ENCODE measurements at places on chromosomes 5 and 9.

DNA sequence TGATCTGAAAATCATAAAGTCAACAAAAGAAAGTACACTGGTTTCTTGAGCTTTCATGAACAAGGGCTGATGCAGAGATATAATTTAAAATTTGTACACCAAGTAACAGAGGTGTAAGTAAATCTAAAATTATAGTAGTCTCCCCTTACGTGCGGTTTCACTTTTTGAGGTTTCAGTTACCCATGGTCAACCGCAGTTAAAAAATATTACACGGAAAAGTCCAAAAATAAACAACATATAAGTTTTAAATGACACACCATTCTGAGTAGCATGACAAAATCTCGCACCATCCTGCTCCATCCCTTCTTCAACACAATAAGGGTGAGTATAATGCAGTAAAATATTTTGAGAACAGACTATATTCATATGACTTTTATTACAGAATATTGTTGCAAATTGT, 54.4 kb downstream of the AUH start:
- H3K4me3 ChIP-seq: no peak overlapping the region
- H3K27me3 ChIP-seq: no peaks in the 10 kb centered on the region
- H3K36me3 ChIP-seq: no peaks in the 10 kb centered on the region
- DNase-seq: no peak
- no peak overlapping the region for H3K27ac ChIP-seq
- no peaks in the 10 kb centered on the region for H3K4me1 ChIP-seq

DNA sequence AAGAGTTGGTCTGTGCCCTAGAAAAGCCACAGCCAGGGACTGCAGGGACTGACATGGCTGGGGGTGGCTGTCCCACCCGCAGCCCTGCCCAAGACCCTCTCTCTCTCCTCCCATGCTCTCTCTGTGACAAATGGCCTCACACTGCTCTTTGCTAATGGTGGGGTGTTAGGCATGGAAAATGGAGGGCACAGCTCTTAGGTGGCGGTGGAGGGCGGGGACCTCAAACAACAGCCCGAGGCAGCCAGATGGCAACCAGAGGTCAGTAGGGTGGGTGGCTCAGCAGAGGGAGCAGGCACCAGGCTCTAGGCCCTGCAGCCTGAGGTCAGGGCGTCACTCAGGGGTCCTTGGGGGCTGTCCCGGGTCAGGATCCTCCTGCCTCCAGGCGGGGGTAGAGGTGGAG, 73.9 kb upstream of the DAB2IP start:
- no peak for DNase-seq
- H3K36me3 ChIP-seq: no peaks in the 10 kb centered on the region
- no peaks in the 10 kb centered on the region for H3K4me1 ChIP-seq
- H3K27ac ChIP-seq: no peak overlapping the region

- H3K4me1 ChIP-seq: peaks cover 19% of the 10 kb centered on the region
- H3K27me3 ChIP-seq: no peaks in the 10 kb centered on the region
- peaks cover 17% of the 10 kb centered on the region for H3K36me3 ChIP-seq
- no peak overlapping the region for H3K4me3 ChIP-seq
- no peak overlapping the region for H3K27ac ChIP-seq
- no peak for DNase-seq
These were observed 16.8 kb upstream of the CTSL start for GRCh38 chr9:87708986-87709728.

GRCh38 chr5:96340357-96340756, 92.7 kb downstream of the PCSK1 start:
- peaks cover 4% of the 10 kb centered on the region for H3K4me1 ChIP-seq
- H3K27ac ChIP-seq: no peak overlapping the region
- no peaks in the 10 kb centered on the region for H3K27me3 ChIP-seq
- no peak overlapping the region for H3K4me3 ChIP-seq
- no peak for DNase-seq

- H3K4me1 ChIP-seq: peaks cover 36% of the 10 kb centered on the region
- no peak overlapping the region for H3K27ac ChIP-seq
- peaks cover 13% of the 10 kb centered on the region for H3K36me3 ChIP-seq
- no peak overlapping the region for H3K4me3 ChIP-seq
- no peak for DNase-seq
These were observed 55.4 kb upstream of the RPL26L1 start for GRCh38 chr5:172903790-172904189.

DNA sequence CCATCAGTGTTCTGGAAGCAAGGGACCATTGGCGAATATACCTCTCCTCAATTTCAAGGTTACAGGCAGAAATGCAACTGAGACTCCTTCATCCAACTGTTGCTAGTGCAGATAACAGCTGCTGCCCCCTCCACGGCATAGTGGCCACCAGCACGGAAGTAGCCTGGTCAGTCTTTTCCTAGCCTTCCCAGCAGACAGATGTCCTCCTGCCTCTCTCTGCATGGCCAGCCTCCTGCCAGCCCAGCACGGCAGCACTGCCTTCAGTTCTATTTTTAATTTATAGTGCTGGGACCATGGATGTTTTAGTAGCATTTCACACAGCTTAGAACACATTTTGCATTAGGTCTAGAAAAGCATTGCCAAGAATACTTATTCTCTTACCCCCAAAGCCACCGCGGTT, 188.6 kb downstream of the CFAP90 start:
- 0 out of 3 replicates have a peak, but pooled peaks cover 4% of the 10 kb centered on the region for H3K27me3 ChIP-seq
- DNase-seq: no peak
- no peak overlapping the region for H3K27ac ChIP-seq
- H3K36me3 ChIP-seq: no peaks in the 10 kb centered on the region
- no peak overlapping the region for H3K4me3 ChIP-seq

DNA sequence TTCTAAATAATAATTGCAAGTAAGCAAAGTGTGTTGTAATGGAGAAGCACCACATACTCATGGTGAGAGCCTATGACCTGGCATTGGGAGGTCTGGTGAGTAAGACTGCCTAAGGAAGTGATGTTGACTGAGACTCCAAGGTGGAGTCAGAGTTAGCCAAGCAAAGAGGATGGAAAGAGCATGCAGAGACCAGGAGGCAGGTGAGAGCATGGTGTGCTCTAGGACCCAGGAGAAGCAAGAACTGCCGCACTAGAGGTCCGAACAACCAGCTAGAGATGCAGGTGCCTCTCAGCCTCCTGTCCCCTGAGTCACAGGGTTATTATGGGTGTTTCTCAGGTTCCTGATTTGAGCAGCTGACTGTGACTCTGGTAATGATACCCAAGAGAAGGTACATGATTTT, 27.3 kb downstream of the ANP32B start:
- peak; percentile 26 for DNase-seq
- H3K36me3 ChIP-seq: peaks cover 100% of the 10 kb centered on the region
- H3K27me3 ChIP-seq: no peaks in the 10 kb centered on the region
- no peak overlapping the region for H3K4me3 ChIP-seq
- no peaks in the 10 kb centered on the region for H3K4me1 ChIP-seq

DNA sequence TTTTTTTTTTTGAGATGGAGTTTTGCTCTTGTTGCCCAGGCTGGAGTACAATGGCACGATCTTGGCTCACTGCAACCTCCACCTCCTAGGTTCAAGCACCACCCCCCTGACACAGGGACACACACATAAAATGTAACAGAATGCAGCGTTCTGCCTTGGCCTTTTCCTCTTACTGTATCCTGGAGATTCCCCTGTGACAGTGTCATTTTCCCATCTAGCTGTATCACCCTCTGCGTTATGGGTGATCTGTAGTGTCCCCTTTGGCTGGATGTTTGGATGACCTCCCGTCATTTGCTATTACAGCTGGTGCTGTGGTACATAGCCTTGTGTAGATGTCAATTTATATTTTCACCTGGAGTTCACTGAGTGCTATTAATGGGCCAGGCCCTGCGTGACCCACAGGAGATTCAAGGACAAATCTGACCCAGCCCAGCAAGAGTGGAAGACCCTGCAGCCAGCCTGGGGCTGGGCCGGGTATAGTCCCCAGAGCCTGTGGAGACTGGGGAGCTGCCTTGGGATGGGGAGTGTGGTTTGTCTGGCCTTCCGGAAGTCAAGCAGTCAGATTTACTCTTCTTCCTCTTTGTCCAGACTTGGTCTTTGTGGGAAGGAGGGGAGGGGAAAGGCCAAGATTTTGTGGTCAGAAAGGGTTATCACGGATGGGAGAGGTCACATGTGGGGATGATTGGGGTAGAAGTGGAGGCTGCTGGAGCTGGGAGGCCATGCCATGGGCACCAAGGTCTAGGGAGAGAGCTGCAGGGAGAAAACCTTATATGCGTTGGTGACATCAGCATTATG, 43.6 kb downstream of the ERGIC1 start:
- DNase-seq: no peak
- H3K4me3 ChIP-seq: no peak overlapping the region

GRCh38 chr9:98903961-98904411, 39.7 kb upstream of the COL15A1 start:
- no peak overlapping the region for H3K4me3 ChIP-seq
- peaks cover 7% of the 10 kb centered on the region for H3K4me1 ChIP-seq
- H3K27me3 ChIP-seq: no peaks in the 10 kb centered on the region
- no peak for DNase-seq
- no peak overlapping the region for H3K27ac ChIP-seq

GRCh38 chr5:90446961-90447360, 27.6 kb downstream of the MBLAC2 start:
- no peaks in the 10 kb centered on the region for H3K27me3 ChIP-seq
- DNase-seq: no peak
- no peaks in the 10 kb centered on the region for H3K36me3 ChIP-seq
- H3K27ac ChIP-seq: no peak overlapping the region
- no peak overlapping the region for H3K4me3 ChIP-seq

GRCh38 chr9:101999441-101999840, 261.0 kb upstream of the GRIN3A start:
- H3K27ac ChIP-seq: no peak overlapping the region
- no peaks in the 10 kb centered on the region for H3K27me3 ChIP-seq
- no peak overlapping the region for H3K4me3 ChIP-seq
- no peak for DNase-seq

GRCh38 chr9:127122176-127123063, at the start of gene ANGPTL2:
ANGPTL2 (minus strand) TSS chr9:127122635; CDS start chr9:127108731, 13,904 bp downstream.
- DNase-seq: peak; percentile 25
- peaks cover 41% of the 10 kb centered on the region for H3K27me3 ChIP-seq
- H3K36me3 ChIP-seq: no peaks in the 10 kb centered on the region
- H3K27ac ChIP-seq: no peak within 1 kb of the TSS
- no peak within 1 kb of the TSS for H3K4me3 ChIP-seq
- H3K4me1 ChIP-seq: peaks cover 14% of the 10 kb centered on the region

DNA sequence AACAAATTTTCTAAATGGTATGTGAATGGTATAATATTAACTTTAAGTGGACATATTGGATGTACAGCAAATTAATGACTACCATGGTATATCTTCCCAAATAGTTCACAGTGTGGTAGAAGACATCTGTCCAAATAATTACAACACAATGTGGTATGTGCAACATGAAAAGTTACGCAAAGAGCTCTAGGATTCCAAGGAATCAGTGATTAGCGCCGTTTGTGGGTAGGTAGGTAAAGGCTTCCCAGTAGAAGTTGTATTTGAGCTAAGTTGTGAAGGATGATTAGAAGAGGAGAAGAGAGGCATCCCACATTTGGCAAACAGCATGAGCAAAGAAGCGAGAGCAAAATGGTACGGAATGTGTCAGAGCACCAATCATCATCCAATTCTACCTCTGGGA, 14.3 kb upstream of the KLF9 start:
- no peak overlapping the region for H3K4me3 ChIP-seq
- H3K36me3 ChIP-seq: no peaks in the 10 kb centered on the region
- H3K4me1 ChIP-seq: no peaks in the 10 kb centered on the region
- no peak overlapping the region for H3K27ac ChIP-seq
- H3K27me3 ChIP-seq: no peaks in the 10 kb centered on the region

- H3K4me1 ChIP-seq: no peaks in the 10 kb centered on the region
- H3K36me3 ChIP-seq: no peaks in the 10 kb centered on the region
- H3K27ac ChIP-seq: no peak overlapping the region
These were observed 302.0 kb upstream of the PDE4D start for GRCh38 chr5:60195551-60195950.

- no peak for DNase-seq
- no peaks in the 10 kb centered on the region for H3K27me3 ChIP-seq
- peak overlapping the region; percentile 13 for H3K4me3 ChIP-seq
- H3K36me3 ChIP-seq: no peaks in the 10 kb centered on the region
- H3K4me1 ChIP-seq: no peaks in the 10 kb centered on the region
These were observed 13.5 kb downstream of the NR6A1 start for GRCh38 chr9:124757616-124758015.

DNA sequence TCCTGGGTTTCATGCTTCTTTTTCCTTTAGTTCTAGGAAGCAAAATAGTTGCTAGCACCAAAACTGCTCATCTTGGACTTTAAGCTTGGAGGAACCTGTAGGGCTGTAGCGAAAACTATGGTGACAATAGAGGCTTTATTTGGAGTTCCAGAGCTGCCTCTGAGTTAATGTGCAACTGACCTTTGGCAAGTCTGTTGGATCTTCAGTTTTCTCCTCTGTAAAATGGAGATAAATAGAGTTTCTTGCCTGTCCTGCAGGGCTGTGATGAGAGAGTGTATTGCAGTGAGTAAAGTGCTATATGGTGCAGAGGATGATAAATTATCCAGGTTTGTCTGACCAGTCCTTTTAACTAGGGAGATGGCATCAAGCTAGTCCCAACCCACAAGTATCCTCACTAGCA, 417.0 kb downstream of the MAN2A1 start:
- no peaks in the 10 kb centered on the region for H3K36me3 ChIP-seq
- DNase-seq: no peak
- H3K27ac ChIP-seq: no peak overlapping the region

DNA sequence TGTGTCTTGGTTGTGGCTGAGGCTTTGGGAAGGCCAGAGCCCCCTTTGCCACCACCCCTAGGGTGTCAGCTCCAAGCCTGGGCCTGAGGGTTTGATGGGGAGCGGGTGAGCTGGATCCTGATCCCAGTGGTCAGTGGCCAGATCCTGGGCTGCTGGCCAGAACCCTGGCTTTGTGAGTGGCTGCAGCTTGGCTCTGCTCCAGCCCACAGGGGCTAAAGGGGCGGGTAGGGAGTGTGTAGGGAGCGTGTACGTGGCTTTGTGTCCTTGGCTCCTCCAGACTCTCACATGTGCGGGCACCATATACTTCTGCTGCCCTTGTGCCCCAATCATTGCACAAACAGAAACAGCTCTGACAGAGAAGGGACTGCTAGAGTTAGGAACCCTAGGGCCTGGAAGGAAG, 1.2 kb upstream of the IL11RA start:
- no peak overlapping the region for H3K4me3 ChIP-seq
- no peak for DNase-seq
- no peak overlapping the region for H3K27ac ChIP-seq
- H3K4me1 ChIP-seq: peaks cover 62% of the 10 kb centered on the region
- no peaks in the 10 kb centered on the region for H3K27me3 ChIP-seq

DNA sequence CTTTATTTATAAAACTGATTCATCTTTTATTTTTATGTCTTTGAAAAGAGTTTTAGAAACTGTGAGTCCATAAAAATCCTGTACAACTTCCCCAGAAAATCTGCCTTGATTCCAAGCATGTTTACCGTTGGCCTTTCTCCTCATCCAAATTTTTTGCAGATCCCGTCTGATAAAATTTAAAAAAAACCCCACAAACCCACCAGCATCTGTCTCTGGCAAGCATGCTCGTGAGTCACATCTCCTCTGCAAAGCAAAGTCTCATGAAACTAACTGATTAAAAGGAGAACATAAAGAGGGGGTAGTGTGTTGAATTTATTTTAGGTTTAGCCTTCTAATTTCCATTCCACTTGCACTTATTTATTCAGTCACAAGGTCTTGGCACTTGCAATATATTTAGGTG, 109.4 kb downstream of the MAT2B start:
- H3K27ac ChIP-seq: no peak overlapping the region
- H3K36me3 ChIP-seq: no peaks in the 10 kb centered on the region
- DNase-seq: no peak

Measured in K562 (cell line).